ENCODE measurements at places on chromosomes 7 and 10.

- DNase-seq = peak; percentile 89
Measured at GRCh38 chr10:22228943-22229801, 11.4 kb upstream of the EBLN1 start.

DNA sequence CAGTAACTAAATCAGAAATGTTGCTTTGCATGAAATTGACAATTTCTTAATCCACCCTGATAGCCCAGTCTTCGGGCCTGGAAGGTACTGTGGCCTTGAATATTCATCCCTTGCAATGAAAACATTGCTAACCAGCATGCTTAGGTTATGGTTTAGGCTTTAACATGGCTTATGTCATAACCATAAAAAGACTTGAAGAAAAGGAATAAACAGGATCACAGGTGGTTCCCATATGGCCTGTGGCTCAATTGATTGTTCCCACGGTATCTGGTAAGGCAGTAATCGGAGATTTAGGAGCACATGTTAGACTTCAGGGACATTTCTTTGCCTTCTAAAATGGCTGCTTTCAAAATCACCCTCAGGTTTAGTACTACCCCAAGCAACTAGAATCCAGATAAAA, 139.5 kb downstream of the ST7 start:
- DNase-seq = no peak

DNA sequence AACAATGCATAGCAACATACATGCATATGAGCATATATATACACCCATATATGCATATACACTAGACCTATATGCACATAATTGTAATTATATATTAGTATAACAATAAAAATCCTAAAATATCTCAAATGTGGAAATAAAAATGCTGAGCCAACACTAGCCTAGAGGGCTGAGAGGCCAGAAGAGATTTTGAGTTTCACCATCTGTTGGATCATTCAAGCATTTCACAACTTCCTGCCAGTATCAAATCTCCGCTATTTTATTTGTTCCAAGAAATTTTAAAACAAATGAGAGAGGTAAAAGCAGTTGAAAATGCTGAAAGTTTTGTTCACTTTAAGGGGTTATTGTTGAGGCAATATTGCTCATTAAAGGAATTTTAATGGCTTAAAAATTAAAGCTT, 187.0 kb downstream of the PCDH15 start:
- DNase-seq = no peak

- no peak for DNase-seq
Measured at GRCh38 chr10:103428989-103429643, 23.1 kb downstream of the CALHM2 start.

DNA sequence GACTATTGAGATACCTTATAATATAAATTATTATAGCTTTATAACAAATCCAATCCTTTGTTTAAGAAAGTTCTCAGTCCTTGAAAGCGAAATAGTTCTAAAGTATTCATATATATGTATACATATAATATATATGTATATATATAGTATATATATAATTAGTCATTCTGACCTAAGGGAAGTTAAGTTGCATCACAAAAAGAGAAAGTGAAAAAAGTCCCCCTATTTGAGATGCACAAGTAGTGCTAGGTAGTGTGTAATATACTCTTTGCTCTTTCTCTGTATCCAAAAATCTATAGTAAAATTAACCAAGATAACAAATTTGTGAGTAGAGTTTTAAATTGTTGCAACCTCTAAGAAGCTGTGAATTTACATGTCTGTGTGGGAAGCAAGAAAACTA, 13.3 kb upstream of the IFIT1B start:
- DNase-seq = no peak

DNA sequence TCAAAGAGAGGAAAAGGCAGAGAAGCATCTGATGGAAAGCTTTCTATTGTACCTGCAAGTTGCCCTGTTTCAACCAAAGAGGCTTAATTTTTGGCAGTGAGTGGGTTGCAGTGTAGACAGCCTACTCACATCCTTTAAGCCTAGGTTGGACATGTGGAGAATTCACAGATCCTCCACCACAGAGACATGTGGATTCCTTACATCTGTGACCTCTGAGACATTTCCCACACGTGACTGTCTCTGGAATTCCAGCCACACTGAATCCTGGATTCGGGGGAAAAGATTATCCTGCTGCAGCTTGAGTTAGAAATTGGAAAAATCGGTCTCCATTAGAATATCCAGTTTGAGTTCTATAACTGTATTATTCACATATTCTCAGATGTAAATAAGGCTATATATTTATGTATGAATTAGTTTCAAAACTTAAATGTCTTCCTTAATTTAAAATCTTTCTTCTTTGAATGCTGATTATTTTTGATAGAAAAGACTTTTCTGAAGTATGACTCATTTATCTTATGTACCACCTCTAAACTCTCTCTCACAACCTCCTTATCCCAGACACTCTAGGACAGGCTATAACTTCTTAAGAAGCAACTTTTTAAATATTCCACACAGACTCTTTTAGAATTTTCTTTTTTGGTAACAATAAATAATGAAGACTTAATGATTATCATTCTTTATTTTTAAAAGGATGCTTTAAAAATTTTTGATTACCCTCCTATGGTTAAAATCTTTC, 123.3 kb downstream of the TWIST1 start:
- DNase-seq = no peak

DNA sequence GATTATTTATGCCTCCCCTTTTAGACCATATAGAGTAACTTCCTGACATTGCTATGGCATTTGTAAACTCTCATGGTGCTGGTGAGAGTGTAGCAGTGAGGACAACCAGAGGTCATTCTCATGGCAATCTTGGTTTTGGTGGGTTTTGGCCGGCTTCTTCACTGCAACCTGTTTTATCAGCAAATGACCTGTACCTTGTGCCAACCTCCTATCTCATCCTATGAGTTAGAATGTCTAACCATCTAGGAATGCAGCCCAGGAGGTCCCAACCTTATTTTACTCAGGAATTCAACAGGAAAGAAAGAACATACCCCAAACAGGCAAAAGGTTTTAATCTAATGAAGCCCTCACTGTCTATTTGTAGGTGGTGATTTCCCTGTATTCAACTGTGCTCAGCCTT, 205.4 kb upstream of the YAE1 start:
- no peak for DNase-seq

DNA sequence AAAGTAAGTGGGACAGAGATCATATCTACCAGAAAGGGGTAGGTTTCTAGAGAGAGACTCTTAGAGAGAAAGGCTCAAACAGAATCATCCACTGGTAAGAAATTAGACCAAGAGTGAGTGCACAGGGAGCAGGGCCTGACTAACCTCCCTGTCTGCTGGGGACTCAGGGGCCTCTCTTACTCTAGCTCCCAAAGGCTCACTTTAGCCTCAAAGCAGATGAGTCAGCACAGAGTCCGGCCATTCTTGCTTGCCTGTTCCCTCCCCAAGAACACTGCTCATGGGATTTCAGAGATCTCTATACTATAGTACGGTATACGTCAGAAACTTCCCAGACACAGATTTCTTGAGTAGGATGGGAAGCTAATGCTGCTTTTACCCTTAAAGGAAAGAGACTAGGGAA, 32.7 kb downstream of the RBM28 start:
- DNase-seq = no peak

DNA sequence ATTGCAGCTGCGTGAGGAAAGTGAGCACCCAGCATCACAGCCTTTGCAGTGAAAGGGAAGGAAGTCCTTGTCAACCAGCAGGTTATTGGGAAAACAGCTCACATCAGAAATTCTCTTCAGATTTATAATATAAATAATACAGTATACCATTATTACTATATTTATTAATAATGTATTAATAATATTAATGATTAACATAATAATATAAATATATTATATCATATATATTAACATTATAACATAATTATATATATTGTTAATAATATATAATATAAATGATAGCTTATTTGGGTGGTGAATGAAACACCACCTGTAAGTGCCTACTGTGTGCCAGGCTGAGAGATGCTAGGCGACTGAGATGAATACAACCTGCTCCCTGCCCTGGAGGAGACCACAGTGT, 423.0 kb downstream of the TCERG1L start:
- no peak for DNase-seq

GRCh38 chr7:104240401-104240800, 32.6 kb upstream of the ORC5 start:
- DNase-seq = no peak

DNA sequence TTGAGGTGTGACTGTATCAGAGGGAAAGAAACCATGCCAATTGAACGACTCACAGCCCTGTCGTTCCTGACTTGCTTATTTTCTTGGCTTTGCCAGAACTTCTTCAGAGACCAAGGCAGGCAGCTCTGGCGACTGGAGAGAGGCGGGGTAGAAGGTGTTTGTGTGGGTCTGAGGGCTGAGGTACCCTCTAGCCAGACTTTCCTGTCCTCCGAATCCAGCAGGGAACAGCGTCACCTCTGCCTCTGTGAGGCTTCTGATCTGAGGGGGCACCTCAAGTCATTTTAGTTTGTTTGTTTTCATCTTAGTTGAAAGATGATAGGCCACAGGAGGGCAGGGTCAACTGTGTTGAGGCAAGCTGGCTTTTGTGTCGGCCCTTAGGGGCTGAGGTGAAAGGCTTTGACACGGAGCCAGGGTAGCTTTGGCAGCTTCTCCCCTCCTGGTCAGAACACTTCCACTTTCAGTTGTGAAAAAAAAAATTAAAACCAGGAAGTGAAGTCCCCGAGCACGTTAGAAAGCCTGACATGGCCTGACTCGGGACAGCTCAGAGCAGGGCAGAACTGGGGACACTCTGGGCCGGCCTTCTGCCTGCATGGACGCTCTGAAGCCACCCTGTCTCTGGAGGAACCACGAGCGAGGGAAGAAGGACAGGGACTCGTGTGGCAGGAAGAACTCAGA, 1.9 kb downstream of the ACSL5 start:
- peak; percentile 31 for DNase-seq

DNA sequence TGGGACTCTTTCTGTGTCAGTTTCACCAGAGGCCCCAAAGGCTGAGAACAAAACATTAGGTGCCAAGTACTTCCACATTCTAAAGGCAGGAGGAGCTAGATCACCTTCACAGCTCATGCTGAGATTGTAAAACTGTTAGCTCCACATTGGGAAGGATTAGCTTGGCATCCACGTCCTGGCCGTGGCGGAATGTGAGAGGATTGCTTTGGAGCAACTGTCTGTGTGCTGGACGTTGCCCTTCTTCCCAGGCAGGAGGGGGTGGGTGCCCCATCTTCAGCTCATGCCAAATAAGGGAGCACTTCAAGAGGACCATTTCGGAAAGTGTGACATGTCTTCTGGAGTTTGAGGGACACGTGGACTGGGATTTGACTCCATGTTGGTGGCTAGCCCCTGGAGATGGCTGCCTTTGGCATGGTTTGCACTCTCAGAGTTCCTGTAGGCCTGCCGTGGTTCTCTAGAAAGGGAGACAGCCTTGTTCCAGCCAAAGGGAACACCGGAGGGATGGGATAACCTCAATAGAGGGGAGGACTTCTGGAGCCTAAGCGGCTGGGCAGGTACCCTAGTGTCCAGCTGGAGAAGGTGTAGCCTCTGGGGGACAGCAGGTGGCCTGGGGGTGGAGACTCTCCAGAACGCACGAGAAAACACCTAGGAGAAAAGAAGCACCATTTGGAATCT, 19.9 kb upstream of the FMC1 start:
- DNase-seq = no peak
